ENCODE measurements at places on chromosomes 11 and 22. TPM values are rescaled to one million over a fixed set of nuclear protein-coding genes. Genes with fewer than 3 reads are reported as not detected.

DNA sequence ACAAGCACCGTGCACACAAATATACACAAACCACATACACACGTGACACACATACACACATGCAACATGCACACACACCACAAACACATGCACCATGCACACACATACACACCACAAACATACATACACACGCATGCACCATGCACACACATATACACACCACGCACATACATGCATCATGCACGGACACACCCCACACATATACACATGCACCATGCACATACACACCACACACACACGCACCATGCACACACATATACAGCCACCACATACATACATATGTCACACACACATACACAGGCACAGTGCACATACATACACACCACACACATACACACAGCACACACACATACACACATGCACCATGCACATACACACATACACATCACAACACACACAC is 12.7 kb upstream of the B4GALNT4 start:
- DNase-seq: no peak

GRCh38 chr22:46150655-46151477 is 540 bp downstream of the PPARA start:
- DNase-seq: peak; percentile 17

DNA sequence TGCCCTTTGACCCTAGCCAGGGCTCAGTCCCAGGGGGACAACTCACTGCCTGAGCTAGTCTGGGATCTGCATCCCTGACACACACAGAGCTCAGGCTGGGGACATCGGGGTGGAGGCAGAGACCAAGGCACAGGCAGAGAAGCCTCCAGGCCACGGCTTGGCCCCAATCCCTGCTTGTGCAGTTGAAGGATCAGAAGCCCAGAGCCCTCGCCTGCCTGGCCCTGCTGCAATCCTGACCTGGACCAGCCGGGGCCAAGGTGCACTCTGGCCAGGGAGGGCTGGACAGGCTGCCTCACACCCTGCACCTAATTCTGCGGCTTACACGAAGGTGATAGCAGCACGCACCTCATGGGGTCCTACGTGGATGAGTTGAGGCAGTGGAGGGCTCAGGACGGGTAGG is 34.6 kb downstream of the WNT7B start:
- no peak for DNase-seq

Gene GPHA2
- not detected for polyA plus RNA-seq

- no peak for DNase-seq
These were observed 142.3 kb downstream of the RBFOX2 start for GRCh38 chr22:35886309-35886708.

DNA sequence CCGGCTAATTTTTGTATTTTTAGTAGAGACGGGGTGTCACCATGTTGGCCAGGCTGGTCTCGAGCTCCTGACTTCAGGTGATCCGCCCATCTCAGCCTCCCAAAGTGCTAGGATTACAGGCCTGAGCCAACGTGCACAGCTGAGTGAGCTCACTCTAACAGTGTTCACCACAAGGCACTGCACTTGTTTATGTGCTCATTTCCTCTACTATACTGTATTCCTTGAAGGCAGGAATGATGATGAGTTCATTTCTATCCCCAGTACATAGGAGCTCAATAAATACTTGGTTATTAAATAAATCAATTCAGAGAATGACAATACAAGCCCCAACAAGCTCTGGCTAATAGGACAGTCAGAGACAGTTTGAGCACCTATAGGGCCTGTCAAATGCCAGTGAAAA is 29.1 kb downstream of the ALG8 start:
- no peak for DNase-seq

DNA sequence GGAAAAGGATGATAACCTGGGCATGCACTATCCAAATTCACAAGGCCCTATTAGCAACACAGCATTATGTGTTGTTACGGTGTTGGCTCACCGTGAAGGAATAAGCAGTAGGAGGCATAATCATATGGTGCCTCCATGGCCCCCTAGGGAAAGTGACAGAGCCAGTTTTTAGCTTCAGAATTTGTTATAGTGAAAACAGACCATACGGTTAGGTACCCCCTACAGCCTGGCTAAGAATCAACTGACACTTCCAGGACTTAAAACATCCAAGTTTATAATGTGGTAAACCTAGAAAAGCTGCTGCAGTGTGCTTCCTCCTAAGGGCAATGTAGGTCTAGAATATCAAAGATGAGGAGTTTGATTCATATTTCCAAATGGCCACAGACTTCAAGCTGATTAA is 30.4 kb downstream of the KIF18A start:
- DNase-seq: no peak

Gene GTSE1
- polyA plus RNA-seq: not detected

DNA sequence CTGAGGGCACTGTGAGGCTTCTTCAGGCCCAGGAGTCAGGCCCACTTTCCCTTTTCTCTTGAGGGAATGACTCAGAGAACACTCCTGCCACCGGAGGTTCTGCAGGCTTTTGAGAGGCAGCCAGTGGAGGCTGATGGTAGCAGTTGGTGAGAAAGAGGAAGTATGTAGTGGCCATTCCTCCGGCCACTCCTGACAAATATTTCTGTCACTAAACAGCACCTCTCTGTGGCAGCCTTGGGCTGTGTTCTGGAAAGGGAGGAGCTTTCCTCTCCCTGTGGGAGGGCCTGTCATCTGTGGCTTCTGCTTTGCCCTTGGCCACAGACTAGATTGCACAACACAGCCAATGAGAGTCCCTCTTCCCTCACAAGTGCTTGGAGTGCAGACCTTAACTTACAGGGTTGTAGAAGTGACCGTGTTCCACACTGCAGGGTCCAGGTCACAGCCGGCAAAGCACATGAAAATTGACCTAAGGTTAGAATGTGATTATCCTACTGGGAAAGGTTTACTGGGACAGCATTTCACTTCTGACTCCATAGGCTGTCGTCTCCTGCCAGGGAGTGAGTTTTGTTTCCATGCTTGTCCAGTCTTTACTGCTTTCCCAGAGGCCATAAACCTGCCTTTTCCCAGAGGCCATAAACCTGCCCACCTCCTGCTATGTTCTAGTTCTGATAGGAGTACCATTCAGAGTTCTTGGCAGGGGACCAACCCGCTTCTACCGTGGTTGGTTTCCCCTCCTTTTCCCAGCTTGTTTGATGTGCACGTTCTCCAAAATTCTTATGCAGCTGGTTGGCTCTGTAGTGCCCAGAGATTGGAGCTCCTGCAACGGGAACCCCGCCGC is 33.3 kb downstream of the MARK2 start:
- DNase-seq: peak; percentile 98

Gene PLA2G3
- not detected for polyA plus RNA-seq

- no peak for DNase-seq
These were observed 87.5 kb downstream of the DDX10 start for GRCh38 chr11:108752297-108752751.

- no peak for DNase-seq
These were observed 12.7 kb downstream of the LIPT2 start for GRCh38 chr11:74480688-74481417.

GRCh38 chr11:315051-315481 is 1.2 kb downstream of the IFITM1 start:
- DNase-seq: no peak

Gene GANAB
- 99.7 TPM for polyA plus RNA-seq

DNA sequence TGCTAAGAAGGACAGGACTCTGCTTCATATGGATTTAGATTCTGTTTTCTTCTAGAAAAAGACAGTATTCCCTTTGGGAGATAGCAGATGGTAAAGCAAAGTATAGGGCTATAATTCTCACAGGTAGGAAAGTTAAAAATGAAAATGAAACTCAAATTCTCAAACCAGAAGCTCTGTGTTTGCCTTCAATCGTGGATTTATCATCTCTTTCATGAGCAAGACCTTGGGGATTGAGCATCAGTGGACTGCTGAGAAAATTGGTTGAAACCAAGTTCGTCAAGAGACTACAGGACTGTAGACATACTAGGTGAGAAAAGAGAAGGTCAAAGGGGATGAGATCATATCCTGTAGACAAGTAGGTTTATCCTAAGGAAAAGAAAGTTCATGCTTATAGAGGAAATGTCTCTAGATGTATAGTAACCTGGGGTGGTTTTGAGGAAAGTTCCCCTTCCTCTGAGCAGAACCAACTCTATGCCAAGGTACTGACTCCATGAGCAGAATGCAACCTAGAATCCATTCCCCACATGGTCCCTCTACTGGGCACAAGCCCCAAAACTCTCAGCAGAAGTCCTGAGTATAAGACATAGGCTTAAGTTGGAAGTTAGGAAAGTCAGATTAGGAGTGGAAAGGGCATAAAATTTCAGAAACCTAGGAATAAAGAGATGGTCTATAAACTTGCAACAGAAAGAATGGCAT is 46.5 kb downstream of the SLC5A12 start:
- no peak for DNase-seq

Gene KIRREL3
- polyA plus RNA-seq: not detected

- DNase-seq: no peak
These were observed 27.0 kb downstream of the FAM76B start for GRCh38 chr11:95762534-95762933.

- no peak for DNase-seq
These were observed 557.9 kb upstream of the CADM1 start for GRCh38 chr11:116062129-116062489.
